ENCODE measurements at places on chromosomes 12 and 14.

- DNase-seq = no peak
These were observed 82.7 kb upstream of the GPR68 start for GRCh38 chr14:91327250-91327595.

DNA sequence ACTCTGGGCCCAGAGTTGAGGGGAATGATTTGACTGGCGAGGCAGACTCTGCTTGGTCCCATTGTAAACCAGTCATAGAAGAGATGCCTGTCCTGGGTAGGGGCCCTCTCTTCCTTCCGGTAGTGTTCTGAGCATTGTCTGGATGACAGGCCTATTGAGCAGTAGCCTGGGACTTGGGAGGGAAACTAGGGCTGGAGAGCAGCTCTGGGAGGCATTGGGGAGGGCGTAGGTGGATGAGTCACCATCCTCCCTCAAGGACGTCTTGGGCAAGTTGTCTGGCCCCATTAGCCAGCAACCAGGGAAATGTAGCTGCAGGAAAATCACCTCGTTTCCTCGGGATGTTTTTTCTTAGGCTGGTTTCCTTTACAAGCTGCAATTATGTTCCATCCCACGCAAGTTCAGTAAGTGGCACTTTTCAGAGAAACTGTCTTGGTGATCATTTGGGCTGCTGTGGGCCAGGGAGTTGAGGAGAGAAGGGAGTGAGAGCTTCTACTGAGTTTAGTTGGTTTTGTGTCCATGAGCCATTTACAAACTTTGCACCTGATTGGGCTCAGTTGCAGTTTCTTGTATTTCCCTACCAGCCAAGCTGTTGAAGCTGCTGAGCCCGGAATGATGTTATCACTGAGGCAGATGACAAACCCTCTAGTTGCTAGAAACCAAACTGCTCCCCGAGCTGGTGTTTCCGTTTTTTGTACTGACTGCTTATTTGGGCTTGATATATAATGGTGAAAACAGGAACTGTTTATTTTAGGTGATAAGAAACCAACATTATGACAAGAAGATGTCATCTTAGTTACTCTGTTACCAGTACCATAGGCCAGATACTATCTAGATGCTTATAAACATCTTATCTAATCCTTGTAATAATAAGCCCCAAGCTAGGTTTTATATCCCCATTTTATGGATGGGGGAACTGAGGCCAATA is 147.6 kb downstream of the CHST11 start:
- DNase-seq = peak; percentile 10

GRCh38 chr14:55701638-55702037 is 121.6 kb downstream of the KTN1 start:
- no peak for DNase-seq

DNA sequence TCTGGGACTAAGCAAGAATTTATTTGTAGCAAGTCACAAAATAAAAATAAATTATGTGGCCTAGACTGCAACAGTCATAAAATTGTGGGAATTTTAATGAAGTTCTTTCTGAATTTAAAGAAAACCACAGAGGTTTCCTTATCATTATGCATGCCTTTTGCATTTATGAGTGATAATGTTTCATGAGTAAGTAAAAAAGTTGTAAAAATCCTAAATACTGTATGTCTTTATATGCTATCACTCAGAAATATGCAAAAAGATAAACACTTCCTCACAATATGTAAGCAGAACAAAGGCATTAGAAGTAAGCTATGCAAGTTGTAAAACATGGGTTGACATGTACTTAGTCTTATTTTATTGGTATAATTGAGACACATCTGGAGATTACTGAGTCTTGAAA is 239.4 kb upstream of the PDE3A start:
- no peak for DNase-seq

GRCh38 chr14:104317975-104318557 is 179.7 kb downstream of the KIF26A start:
- no peak for DNase-seq

GRCh38 chr14:95122621-95122945 is 34.7 kb downstream of the DICER1 start:
- DNase-seq = no peak

DNA sequence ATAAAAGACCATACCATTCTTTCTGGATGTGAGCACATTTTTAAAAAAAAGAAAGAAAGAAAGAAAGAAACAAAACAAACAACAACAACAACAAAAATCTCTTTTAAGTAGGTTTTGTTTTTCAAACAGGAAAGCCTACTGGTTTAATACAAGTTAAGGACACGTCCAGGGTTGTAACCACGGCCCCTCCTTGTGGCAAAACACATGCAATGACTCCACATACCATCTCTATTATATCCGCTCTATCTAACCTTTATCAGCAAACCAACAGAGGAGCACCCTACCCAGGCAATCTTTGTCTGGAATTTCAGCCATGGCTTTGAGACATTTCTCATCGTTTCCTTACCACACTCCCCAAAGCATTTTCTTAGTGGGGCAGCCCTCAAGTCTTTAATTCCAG is 360.5 kb upstream of the TMPO start:
- no peak for DNase-seq

- no peak for DNase-seq
These were observed 502.6 kb downstream of the DIO2 start for GRCh38 chr14:79708426-79709388.

DNA sequence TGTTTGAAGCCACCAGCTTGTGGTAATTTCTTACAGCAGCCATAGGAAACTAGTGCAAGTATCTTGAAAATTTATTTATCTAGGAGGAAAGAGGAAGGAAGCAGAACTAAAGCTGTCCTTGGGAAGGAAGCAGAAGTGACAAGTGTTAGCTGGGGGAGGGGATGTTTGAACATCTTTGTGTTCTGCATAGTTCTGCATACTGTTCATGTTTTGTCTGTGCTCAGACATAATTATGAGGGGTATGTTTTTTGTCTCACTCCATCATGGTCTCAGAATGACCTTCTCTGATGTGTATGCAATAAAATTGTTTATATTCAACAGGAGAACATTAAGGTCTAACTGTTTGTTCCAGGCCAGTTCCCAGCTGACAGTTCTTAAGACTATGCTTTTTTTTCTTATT is 606.5 kb downstream of the GALC start:
- no peak for DNase-seq

GRCh38 chr12:56591961-56592360 is 38.2 kb downstream of the BAZ2A start:
- no peak for DNase-seq

DNA sequence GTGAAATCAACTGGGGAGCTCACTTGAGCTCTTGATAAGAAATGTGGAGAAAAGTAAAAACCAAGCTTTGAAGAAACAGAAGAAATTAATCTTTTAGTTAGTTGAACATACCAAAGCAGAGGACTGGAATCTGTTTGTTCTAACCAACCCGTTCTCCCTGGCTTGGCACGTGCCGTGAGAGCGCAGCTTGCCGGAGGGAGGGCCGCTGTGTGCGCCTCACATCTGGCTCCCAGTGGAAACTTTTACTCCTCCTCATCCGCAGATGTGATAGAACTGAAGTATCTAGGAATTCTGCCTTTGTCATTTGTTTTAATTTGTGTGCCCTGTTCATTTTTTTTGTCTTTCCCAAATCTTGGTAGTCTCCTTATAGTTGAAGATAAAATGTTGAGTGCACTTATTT is 64.9 kb downstream of the DDX51 start:
- no peak for DNase-seq

- DNase-seq = no peak
These were observed 57.6 kb downstream of the SSPN start for GRCh38 chr12:26252946-26253345.

DNA sequence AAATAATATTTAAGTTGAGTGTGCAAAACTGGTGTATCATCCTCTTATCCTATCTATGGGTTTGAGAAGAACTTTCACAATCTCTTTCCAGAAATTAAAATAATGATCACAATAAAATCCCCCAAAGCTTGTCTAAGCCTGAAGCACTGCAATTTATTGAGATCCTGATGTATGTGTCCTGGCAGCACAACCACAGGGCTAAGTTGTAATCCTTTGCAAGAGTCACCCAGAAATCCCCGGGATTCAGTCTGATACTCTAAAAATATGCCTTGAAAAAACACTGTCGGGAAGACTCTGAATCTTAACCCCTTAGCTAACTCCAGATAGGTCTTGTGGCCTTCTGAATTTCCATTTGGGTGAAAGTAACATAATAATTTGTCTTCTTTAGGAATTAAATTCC is 40.3 kb upstream of the STXBP6 start:
- no peak for DNase-seq

DNA sequence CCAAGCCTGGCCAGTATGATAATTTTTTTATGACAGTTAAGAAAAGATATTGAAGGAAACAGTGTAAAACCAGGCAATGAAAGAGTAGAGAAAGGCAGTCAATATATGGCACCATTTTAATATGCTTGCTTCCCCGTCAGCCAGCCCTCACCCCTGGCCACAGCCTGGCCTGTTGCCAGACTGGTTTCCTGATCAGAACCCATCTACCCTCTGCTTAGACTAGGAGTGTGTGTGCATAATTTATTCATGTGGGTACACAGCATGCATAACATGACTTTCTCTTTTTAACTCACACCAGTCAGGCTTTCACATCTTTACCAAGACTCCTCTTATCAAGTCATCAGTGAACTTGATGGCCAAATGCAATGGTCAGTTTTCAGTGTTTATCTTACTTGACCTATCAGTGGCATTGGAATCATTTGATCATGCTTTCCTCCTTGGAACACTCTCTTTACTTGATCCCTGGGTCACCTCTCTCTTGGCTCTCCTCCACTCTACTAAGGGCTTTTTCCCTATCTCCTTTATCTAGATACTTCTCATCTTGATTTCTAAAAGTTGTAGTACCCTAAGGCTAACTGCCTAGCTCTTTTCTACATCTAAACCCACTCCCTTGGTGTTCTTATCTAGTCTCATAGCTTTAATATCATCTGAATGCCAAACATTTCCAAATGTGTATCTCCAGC is 10.0 kb upstream of the GPR19 start:
- DNase-seq = peak; percentile 41

GRCh38 chr14:79549515-79549914 is 661.8 kb downstream of the DIO2 start:
- no peak for DNase-seq

GRCh38 chr14:25048170-25049016 is 1.6 kb downstream of the STXBP6 start:
- no peak for DNase-seq

DNA sequence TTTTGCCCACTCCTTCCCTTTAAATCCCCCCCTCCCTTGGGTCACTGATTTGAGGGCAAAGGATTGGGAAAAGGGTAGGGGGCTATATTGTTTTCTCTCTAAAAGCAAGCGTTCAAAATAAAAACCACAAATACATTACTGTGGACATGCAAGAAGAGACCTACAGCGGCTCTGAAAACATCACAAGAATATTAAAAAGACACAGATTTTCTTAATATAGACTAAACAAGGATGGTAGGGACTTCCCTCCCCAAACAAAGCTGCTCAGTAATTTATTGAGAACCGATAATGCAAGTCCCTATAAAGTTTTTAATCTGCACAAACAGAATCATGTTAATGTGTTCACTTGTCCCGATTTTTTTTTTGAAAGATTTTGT is 12.9 kb downstream of the TBX3 start:
- no peak for DNase-seq

DNA sequence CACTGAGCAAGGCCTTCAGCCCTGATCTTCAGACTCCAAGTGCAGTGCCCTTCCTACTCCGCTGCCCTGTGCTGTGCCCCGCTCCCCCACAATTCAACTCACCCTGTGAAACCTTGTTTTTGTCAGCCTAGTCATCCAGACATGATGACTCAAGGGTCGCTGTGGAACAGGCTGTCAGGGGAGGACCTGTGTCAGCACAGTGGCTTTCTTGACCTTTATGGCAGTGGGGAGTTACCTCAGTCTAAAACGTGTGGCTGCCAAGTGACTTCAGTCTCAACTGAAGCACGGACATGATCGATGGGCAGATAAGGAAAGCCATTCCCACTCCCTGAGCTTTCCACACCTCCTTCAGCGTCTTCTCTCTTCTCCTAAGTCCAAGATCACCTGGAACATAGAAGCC is 16.3 kb upstream of the FLVCR2 start:
- no peak for DNase-seq

GRCh38 chr12:32489070-32489469 is 89.7 kb downstream of the FGD4 start:
- DNase-seq = no peak

DNA sequence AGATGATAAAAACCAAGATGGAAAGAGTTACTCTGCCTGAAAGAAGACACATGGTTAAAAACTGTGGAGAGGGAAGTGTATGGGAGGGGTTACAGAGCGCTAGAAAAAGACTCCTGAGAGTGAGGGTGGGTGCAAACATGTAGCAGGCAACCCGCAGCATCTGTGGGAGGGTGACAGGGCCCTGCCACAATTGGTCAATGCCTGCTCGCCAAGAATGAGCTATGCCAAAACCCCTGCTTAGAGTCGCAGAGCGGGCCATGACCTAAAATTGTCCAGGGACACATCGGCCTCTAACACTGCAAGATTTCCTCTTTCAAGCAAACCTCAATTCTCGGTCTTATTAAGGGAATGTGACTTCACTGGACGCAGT is 700 bp downstream of the PRKAG1 start:
- DNase-seq = no peak

DNA sequence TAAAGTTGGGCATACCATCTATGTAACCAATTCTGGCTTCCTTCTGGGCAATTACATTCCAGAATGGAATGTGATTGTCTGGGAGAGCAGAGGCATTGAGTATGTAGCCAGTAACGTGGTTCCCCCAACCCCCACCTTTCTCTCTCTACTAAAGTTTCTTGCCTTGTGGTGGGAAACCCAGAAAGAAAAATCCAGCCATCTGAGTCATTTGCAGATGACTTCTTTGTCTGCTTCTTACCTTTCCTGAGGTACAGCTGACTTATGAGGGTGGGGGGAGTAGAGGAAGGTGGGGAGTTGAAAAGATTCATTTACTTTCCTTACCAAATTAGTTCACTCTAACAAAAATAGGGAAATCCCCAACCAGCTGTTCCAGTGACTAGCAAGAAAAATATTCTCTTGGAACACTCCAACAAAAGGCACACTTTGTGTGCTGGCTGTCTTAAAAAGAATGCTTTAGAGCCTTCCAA is 112.1 kb upstream of the FRMD6 start:
- no peak for DNase-seq

GRCh38 chr14:97442363-97442762 is 645.2 kb downstream of the VRK1 start:
- DNase-seq = no peak

GRCh38 chr14:34354556-34354955 is 107.5 kb downstream of the SPTSSA start:
- DNase-seq = no peak

All from stimulated activated CD8-positive, alpha-beta memory T cell treated with anti-CD3 and anti-CD28 coated beads, Interleukin-2, amount 100 ng/mL, for 1 hour (primary cell).